Inflammatory macrophage treated with lipopolysaccharide for 1 hour (primary cell): ENCODE measurements at places on chromosomes 12 and 14.

- DNase-seq, result peak; percentile 28
Observed at GRCh38 chr12:113359939-113360748, 1.8 kb downstream of the PLBD2 start.

DNA sequence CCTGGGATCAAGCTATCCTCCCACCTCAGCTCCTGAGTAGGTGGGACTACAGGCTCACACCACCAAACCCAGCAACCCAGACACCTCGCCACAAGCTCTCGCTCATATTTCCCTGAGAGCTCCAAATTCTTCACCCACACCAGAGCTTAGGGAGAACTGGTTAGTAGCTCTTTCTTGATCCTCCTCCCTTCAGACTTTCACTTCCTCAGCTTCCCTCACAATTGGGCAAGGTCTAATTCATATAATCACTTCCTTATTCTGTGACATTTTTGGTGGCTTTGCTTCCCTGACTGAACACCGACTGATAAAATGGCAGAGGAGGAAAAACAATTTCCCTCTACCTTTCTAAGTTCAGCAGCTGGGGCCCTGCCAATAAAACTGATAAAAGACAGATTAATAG lies 88.5 kb downstream of the GXYLT1 start:
- peak; percentile 85 for DNase-seq

DNA sequence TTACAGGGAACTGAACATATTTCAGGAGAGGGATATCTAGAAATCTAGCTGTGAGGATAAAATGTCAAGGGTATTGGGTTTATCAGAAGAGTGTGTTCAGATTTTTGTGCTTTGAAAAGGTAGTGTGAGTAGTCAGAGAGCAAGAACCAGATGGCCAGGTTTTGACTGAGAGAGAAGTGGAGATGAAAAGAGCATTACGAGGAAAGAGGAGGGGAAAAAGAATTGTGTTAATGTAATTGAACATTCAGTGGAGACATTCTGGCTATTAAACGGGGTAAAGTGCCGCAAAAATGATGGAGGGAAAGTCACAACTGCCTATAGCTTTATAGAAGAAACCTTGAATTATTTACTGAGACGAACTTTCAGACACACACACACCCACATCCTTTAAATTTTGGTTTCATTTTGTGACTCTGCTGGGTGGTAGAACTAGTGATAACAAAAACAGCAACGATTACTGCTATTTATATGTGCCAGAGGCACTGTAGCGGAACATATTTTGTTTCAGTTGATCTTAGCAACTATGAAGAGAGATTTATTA lies 213.6 kb downstream of the ERC1 start:
- no peak for DNase-seq

- no peak for DNase-seq
Observed at GRCh38 chr12:48110691-48111311, 4.9 kb upstream of the SENP1 start.

GRCh38 chr14:50091240-50091913 lies 25.0 kb downstream of the VCPKMT start:
- DNase-seq, result peak; percentile 67

GRCh38 chr12:132493482-132494178 lies 3.7 kb downstream of the FBRSL1 start:
- DNase-seq, result no peak

DNA sequence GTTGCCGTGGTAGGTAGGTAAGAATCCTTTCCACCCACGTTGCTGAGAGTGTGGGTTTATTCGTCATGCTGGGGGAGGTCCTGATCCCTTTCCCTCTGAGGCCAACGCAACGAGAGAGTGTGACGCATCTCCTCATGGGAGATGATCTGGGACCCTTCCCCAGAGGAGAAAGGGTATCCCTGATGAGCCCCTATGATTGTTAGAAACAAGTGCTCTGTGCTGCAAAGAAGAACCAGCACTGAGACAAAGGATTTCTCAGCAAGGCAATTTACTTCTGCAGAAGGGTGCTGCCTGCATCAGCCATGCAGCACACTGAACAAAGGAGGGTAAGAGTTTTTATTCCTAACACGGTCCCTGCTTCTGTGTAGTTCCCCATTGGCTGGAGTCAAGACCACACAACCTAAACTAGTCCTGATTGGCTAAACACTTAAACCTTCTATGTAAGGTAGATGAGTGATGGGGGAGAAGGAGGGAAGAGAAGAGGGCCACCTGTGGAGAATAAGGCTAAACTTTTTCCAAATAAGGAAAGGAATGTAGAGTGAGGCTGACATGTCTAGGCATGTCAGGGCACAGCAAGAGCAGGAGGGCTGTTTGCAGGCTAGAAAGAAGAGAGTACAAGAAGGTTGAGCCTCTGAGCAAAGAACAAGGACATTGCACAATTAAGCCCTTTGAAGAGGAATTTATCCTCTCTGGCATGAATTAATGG lies 21.3 kb downstream of the CLEC2A start:
- no peak for DNase-seq

- no peak for DNase-seq
Observed at GRCh38 chr14:74402401-74403251, 23.4 kb downstream of the SYNDIG1L start.

DNA sequence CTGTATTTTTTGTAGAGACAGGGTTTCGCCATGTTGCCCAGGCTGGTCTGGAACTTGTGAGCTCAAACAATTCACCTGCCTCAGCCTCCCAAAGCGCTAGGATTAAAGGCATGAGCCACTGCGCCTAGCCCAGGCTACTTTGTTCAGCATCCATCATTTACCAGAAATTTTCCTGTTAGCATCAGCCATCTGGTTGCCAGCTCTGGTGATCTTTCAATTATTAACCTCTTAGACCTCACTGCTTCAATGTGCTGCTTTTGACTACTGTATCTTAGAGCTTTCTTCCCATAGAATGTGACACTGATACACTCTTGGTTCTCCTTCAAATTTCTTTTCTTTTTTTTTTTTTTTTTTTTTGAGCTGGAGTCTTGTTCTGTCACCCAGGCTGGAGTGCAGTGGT lies 5.4 kb upstream of the AMHR2 start:
- no peak for DNase-seq

DNA sequence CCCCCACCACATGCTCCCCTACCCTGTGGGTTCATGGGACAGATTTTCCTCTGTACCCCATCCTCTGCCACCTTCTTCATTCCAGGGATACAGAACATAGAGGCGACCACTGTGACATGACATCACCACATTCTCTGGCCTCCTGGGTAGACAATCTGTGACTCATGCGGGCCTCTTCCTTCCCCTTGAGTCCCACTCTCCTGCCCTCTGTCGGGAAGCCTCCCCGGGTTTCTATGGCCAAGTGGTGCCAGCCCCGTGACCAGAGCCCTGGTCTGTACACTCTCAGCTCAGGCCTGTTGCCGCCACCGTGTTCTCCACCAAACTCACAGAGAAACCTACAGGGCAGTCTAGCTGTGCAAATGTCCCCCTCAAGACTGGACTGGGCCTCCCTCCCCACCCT lies 8.0 kb downstream of the CLMN start:
- peak; percentile 73 for DNase-seq

DNA sequence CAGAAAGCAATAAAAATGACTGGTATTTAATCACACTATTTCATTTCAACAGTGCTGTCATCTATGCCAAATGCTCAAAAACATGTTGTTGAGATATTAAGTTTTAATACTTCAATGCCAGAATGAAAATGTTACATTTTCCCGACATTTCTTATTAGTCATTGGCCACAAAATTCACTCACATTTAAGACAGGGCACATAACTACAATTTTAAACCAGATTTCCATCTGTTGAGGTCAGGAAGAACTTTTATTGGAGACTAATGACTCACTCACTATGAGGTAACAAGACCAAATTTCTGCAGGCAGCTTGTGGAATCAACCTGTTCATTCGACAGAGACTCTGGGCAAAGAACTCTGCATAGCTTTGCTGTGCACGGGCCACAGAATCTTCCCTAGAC lies 36.8 kb downstream of the PPTC7 start:
- DNase-seq, result peak; percentile 14

DNA sequence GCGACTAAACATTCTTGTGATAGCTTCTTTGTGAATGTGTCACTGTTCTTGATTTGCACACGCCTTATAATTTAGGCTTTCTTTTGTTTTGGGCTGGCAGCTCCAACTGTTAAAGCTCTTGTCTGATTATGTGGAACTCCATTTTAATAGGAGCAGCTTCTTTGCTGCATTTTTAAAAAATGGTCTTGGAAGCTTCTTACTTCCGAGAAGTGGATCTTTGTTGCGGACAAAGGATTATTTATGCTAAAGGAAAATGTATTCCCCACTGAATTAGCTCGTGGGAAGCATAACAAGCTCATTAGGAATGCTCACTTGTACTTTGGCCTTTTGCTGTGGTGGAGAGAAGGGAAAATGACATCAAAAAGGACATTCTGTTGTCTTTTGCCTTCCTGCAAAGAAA lies 20.0 kb downstream of the GAS2L3 start:
- DNase-seq, result no peak

DNA sequence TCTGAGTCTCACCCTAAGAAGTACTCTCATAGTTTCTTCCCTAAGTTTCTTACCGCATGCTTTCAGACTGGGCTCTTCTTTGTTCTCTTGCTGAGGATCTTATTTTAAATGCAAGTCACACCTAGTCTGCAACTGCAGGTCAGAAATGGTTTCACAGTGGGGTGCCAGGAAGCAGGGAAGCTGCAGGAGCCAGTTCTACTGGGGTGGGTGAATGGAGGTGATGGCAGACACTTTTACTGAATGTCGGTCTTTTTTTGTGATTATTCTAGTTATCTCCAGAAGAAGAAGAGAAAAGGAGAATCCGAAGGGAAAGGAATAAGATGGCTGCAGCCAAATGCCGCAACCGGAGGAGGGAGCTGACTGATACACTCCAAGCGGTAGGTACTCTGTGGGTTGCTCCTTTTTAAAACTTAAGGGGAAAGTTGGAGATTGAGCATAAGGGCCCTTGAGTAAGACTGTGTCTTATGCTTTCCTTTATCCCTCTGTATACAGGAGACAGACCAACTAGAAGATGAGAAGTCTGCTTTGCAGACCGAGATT lies 1.7 kb downstream of the FOS start:
- DNase-seq, result no peak

DNA sequence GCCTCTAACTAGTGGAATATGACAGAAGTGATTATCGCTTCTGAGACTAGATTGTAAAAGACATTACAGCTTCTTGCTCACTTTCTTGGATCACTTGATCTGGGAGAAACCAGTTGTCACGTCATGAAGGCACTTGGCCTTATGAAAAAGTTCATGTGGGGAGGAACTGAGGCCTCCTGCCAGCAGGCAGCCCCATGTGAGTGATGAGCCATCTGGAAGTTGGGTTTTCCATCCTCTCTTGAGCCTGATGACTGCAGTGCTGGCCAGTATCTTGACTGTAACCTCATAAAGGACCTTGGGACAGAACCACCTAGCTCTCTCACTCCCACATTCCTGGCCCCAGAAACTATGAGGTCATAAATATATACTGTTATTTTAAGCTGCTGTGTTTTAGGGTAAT lies 28.0 kb downstream of the TTLL5 start:
- DNase-seq, result peak; percentile 8

GRCh38 chr14:86790408-86791364 lies 1202.3 kb downstream of the GALC start:
- no peak for DNase-seq

DNA sequence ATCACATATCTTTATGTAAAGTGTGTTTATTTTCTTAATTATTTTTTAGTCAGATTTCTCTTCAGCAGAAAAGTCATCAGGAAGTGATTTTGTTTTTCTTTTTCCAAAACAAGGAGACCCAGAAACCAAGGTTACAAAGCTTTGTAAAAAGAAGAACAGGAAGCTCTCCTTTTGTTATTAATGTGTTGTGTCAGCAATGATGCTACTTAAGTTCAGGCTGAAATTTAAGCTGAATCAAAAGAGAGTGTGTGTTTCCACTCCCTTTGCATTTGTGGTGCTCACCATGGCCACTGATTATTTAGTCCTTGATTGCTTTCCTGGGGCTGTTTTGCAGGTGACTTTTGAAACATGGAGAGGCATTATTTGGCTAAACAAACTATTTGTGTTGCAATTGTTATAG lies 155.3 kb upstream of the ATP2B1 start:
- peak; percentile 60 for DNase-seq

DNA sequence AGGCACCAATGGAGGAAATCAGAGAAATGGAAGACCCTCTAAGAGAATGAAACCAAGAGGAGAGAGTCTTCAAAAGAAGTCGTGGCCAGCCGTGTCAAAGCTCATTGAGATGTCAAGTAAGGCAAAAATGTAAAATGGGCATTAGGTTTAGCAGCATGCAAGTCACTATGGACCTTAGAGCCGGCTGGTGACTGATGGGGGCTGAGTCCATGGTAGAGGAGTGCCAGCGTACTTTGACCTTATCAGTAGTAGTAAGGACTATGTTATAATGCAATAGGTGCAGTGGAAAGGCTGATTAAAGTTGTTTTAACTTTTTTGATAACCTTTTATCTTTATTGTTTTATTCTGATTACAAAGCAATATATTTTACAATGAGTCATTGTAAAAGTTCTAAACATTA lies 66.5 kb downstream of the ANO6 start:
- no peak for DNase-seq

GRCh38 chr14:24818823-24819341 lies 184.9 kb upstream of the GZMB start:
- DNase-seq, result no peak

GRCh38 chr12:123152833-123153232 lies 1.9 kb upstream of the PITPNM2 start:
- no peak for DNase-seq

- DNase-seq, result no peak
Observed at GRCh38 chr14:76820700-76821099, 5.5 kb upstream of the LRRC74A start.

DNA sequence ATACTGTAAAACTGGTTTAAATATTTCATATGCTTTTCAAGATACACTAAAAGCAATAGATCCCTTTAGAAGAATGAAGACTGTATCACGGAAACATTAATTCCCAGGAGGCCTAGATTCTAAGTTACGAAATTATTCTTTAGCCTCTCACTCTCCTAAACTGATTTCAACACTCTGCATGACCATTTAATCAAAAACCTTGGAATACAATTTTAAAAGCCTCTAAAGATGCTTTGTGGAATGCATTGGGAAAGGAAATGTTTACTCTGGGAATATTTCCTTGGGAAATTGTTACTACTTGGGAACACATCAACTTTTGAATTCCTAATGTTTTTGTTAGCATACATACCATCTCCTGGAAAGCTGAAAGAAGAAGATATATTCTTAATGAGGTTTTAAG lies 255.7 kb upstream of the FAR2 start:
- no peak for DNase-seq

- DNase-seq, result no peak
Observed at GRCh38 chr12:127343940-127344339, 923.0 kb upstream of the TMEM132C start.

GRCh38 chr12:69490920-69491643 lies 20.9 kb downstream of the FRS2 start:
- DNase-seq, result no peak

GRCh38 chr14:30064454-30064853 lies 136.8 kb upstream of the PRKD1 start:
- DNase-seq, result no peak

DNA sequence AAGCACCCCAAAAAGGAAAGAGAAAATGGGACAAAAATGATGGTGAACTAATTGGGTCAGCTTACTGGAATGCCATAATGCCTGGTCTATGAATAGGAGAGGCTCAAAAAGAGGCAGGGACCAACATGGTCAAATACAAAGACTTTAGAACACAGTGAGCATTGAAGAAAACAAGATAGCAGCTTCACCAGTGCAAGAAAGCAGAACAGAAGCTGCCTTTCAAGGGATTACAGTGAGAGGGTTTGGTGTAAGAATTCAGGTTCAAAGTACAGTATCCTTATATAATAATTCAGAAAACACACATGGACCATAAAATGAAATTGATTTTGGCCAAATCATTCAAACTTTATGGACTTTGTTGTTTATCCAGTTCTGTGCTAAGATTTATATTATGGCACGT lies 162.1 kb downstream of the NAV3 start:
- DNase-seq, result no peak
